NCI-H1694 (cell line): ENCODE measurements at places on chromosomes 12 and 14.

DNA sequence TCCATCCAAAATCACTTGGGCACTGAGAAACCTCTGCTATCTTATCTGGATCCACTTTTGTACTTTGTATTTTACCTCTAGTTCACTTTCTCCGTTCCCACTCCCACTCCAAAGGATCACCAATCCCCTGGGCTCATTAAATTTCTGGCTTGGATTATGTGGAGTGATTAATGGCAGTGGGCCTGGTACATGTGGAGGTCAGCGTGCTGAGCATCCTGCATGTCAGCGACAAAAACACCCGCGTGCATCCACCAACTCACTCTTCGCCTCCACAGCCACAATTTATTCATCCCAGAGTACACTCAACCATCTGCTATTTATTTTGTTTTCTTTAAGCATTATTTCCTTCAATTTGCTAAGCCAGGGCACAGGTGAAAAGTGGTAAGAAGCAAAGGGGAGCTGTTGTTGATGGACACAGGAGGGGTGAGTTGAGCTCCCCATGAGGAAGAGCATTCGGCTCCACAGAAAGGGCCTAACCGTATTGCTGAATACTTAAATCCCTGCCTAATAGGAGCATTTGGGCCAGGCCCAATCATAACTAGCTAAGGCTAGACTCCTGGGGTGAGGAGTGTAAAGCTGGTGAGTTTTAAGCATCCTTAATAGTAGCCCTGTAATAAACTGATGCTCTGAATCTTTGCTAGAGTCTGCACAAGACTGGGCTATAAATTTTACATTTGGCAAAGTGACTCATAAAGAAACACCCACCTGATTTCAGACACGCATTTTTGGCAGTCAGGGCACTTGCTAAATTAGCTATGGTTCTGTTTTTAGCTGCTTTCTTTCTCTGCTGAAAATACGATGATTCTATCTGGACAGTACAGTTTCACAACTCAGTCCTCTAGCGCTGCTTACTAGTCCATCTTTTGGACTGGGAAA lies 137.8 kb downstream of the SLC25A21 start:
- no peak for DNase-seq

GRCh38 chr12:76375470-76375869 lies 27.3 kb upstream of the BBS10 start:
- DNase-seq = no peak

DNA sequence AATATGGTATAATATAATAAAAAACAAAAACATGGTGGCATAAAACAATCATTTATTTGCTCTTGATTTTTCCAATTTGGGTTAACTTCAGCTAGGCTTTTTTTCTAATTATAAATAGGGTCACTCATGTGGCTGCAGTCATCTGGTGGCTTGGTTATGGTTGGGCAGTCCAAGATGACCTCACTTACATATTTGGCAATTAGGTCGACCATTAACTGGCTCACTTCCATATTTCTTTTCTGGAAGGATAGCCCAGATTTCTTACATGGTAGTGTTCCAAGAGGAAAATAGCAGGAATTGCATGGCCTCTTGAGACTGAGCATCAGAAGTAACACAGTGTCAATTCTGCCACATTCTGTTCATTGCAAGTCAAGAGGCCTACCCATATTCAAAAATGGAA lies 153.4 kb downstream of the FUT8 start:
- no peak for DNase-seq

GRCh38 chr14:95258754-95259593 lies 60.7 kb downstream of the CLMN start:
- DNase-seq = no peak

DNA sequence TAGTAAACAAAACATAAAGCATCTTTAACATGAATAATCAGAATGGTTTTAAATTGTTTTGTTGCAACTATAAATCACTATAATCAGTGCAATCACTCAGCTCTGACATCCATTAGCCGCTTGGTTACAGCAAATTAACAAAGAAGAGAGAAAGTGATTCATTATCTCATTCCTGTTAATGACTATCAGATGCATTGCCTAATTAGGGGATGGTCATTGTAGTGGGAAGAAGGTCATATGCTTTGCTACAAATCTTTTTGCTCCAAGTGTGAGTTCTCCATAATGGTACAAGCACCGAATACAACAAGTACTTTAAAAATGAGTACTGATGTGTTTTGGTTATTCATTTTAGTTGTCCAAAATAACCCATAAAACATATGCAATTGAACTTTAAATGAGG lies 272.0 kb downstream of the AKAP6 start:
- no peak for DNase-seq

DNA sequence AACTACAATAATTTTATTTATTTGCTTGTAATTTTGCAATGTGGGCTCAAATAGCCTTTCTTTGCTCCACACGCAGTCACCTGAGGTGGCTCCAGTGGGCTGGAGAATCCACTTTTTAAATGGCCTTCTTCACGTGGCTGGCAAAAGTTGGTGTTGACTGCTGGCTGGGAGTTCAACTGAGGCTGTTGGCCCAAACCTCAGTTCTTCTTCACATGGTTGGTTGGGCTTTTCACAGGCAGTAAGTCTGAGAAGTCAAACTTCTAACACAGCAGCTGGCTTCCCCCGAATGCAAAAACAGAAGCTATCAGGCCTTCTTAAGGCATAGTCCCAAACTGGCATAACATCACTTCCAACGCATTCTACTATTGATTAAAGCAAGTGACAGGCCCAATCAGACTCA lies 2.1 kb upstream of the OXA1L start:
- no peak for DNase-seq

DNA sequence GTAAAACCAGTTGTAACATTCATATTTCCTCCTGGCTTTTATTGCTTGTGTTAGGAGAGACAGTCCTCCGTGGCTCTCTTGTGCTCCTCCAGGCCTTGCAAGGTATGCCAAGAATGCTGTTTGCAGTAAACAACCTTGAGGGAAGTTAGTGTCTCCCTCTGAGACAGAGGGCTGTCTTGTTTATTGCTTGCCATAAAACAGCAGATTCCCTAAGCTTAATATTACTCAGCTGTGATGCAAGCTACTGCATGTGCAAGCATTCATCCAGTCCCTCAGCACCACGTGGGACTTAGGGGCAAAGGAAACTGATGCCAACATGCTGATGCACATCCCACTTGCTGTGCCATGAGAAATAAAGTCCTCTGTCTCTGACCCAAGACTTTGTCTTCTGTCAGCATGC lies 6.6 kb downstream of the POMT2 start:
- no peak for DNase-seq

- no peak for DNase-seq
Observed at GRCh38 chr14:59241121-59241520, 52.7 kb downstream of the DAAM1 start.

DNA sequence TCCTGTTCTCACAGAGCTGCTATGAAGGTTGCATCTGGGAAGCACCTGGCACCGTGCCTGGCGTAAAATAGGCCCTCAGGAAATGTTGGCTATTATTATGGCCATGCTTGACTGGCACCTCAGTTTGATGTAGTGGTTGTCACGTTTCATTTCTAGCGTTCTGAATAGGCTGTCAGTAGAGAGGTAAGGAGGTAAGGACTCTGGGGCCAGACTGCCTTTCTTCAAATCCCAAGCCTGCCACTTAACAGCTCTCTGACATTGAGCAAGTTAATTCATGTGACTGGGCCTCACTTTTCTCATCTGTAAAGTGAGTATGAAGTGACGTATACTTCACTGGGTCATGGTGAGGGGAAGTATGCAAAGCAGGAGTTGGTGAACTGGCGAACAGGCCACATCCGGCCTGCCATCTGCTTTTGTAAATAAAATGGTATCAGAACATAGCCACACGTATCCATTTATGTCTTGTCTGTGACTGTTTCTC lies 196.2 kb downstream of the CACNA1C start:
- DNase-seq = peak; percentile 41

- no peak for DNase-seq
Observed at GRCh38 chr12:96698521-96698920, 208.5 kb upstream of the NEDD1 start.

DNA sequence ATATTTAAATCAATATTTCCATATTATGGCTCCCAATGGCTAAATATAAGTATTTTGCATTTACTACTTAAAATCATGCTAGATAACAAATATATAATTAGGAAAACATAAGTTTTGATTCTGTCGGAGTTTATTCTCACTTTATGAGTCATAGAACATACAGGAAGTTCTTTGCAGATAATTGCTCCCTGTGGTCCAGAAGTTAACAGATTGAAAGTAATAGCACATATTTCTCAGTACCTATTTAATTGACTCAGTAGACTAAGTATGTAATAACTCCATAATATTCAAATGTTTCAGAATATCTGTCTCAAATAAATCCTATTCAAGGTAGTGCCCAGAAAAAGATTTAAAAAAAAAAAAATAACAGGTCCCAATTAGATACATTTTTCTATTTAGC lies 806.0 kb upstream of the ATXN7L3B start:
- no peak for DNase-seq

DNA sequence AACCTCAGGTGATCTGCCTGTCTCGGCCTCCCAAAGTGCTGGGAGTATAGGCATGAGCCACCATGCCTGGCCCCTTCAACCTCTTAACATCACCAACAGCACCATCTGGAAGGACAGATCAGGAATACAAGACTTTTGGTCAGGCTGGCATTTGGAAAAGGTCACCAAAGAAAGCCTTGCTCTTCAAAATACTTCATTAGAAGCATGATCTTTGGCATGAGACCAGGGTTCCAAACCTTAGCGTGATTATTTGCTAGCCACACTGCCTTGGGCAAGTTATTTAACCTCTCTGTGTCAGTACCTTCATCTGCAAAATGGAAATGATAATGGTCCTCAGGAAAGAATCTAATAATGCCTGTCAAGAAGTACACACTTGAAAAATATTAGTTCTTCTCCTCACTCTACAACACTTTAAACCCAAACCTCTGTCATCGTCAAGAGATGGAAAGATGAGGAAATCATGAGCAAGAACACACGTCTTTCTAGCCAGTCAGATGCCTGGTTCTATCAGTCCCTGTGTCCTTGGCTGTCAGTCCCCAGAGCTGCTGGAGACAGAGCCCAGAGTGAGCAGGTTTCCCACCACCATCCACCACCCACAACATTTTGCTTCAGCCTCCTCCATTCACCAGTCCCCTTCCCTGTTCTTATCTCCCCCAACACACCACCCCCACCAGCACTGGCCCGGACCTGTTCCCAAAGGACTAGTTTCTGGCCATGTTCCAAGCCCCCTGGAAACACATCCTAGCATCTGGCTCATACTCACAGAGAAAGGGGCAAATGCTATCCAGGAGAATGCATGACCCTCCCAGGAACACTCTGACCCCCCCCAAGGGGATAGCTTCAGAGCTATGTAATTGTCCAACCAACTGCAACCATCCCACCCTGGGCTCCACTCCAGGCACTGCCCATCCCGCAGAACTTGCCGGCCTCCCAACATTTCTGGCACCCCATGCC lies 2.0 kb downstream of the ADCY6 start:
- DNase-seq = no peak

- no peak for DNase-seq
Observed at GRCh38 chr12:79841248-79841877, 93.5 kb downstream of the PPP1R12A start.

DNA sequence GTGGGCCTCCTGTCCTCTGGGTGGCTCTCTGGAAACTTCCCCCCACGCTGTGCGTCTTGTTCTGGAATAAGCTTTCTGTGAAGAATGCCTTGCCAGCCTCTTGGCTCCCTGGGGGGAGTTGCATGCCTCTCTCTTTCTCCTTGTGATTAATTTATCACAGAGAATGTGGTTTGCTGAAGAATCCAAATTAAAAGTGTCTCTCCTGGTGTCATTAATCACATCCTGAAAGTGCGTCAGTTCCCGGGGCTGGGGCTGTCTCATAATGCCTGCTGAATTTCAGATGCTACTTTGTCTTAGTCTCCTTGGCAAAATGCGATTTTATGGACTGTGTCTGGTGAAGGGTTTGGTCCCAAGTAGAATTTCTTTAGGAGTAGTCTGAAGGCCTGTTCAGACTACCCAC lies 787.7 kb upstream of the TMEM132C start:
- no peak for DNase-seq

DNA sequence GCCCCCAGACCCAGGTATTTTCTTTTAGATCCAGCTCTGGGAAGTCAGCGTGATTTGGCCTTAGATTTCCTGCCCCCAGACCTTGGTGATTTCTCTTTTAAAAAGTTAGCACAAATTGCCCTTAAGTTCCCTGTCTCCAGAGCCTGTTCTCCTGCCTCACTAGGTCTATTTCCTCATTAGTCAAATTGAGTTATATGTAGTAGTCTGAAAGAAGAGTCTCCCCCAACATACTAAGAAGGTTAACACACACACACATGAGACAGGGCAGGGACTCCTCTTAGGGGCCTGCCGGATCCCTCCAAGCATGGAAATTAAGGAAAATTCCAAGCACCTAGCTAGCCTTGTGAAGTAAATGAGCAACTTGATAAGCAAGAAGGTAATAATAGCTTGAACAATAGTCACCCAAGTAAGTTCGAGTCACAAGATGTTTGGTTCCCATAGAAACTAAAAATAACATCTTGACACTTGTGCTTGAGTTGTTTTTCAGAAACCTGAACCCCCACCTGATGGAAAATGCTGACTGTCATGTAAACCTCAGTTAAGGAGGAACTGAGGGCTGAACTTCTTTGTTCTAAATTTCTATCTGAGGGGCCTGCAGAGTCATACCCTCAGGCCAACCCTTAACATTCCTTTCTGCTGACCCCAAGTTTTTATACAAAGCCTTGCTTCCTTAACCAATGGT lies 51.6 kb downstream of the CAND1 start:
- DNase-seq = no peak

DNA sequence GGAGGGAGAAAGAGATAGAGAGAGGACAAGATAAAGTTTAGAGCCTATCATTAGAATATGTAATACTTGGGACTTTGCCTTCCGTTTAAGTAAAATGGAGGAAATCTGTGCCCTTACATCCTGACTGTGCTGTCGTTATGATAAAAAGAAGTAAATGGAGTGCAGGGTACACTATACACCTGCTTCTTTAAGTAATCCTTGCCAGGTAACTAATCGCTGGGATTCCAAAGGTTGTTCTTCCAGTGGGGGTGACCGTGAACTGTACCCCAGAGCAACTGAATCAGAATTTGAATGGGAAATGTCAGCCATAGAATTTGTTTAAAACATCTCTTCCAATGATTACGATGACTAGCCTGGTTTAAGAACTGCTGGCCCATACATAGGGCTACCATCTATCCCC lies 126.1 kb upstream of the EEA1 start:
- DNase-seq = no peak

DNA sequence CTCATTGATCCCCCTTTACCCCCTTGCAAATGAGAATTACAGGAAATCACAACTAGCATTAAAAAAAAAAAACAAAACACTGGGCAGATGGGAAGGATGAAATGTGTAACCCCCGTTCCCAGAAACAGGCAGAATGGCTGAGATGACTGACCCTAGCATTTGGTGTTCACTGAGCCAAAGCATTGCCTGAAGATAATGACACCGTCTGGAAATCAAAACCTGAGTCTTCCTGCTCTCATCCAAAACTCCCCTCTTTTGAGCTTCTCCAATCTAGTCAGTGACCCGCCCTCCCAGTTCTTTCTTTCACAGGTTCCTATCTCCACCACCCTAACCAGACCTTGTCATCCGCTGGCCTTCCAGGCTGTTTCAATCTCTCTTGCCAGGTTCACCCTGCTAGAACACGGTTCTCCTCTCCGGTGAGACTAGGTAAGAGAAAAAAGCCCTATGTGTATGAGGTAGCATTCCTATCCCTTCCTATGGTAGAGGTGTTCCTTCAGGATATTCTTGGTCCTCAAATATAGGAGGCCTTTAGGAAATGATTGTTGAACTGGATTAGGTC lies 21.3 kb downstream of the SUSD6 start:
- DNase-seq = no peak

GRCh38 chr12:123877968-123878367 lies 94.7 kb downstream of the CCDC92 start:
- no peak for DNase-seq

GRCh38 chr12:6563448-6564050 lies 4.5 kb downstream of the NOP2 start:
- peak; percentile 75 for DNase-seq

GRCh38 chr14:102898776-102899515 lies 23.5 kb upstream of the AMN start:
- DNase-seq = no peak
